Thoracic aorta (tissue), 2 donors: ENCODE measurements at places on chromosomes 7 and 10.

DNA sequence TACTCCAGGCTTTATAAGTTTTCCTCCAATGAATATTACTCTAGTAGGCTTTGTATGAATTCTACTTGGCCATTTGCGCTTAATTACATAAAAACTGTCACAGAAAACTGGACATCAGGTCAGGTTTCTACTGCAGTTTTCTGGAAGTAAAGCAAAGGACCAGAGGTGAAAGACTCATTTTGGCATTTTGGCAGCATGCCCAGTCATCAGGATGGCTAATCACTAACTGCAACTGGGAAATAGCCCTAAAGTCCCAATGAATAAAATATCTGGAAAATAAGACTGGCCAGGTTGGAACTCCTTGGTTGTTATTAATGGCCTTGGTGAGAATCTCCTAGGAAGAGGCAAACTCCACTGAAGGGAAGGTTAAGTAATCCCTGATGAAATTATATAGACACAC, 75.5 kb downstream of the COPG2 start:
- DNase-seq: no peak

- no peak for DNase-seq
Measured at GRCh38 chr7:134014935-134015334, 112.2 kb upstream of the LRGUK start.

- DNase-seq: no peak
Measured at GRCh38 chr7:90425376-90425775, 22.1 kb downstream of the CLDN12 start.

DNA sequence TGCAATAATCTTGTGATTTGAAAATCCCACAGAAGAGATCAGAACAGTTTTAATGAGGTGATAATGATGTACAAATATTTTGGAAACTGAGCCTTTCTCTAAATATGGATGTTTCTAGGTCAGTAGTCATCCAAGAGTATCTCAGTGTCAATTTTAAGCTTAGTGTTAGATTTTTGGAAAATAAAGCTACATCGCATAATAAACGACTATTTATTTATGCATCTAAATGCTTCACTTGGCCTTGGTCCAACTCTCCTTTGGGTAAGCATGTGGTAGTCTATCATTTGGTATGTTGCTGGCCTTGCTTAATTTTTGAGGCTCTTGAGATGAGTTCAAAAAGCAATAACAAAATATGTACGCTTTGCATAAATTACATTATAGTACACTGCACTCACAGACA, 5.4 kb upstream of the PPP1R9A start:
- DNase-seq: no peak

DNA sequence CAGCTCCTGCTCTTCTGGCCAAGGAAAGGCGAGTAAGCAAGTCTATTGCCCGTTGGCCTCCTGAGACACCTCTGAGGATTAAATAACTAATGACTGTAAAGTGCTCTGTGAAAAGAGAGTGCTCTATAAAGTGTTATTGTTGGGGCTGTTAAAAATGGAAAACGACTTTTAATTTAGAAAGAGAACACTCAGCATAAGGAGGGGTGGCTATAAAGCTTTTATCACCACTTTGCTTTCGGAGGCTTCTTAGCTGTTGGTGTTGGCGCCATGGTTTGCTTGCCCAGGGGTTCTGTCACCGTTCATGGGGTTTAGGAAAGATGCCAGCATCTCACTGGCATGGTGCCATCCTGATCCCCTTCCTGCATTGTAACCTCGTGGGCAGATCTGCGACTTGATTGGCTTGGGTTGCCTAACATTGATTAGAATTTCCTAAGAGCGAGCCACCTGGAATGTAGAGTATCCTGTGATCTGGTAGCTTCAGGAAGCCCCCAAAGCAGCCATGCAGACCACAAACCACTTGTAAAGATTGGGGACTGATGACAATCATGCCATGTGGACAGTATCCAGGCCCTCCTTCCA, 509.9 kb downstream of the LRMDA start:
- DNase-seq: no peak

GRCh38 chr10:120555842-120556532, 99.0 kb downstream of the PLPP4 start:
- no peak for DNase-seq

DNA sequence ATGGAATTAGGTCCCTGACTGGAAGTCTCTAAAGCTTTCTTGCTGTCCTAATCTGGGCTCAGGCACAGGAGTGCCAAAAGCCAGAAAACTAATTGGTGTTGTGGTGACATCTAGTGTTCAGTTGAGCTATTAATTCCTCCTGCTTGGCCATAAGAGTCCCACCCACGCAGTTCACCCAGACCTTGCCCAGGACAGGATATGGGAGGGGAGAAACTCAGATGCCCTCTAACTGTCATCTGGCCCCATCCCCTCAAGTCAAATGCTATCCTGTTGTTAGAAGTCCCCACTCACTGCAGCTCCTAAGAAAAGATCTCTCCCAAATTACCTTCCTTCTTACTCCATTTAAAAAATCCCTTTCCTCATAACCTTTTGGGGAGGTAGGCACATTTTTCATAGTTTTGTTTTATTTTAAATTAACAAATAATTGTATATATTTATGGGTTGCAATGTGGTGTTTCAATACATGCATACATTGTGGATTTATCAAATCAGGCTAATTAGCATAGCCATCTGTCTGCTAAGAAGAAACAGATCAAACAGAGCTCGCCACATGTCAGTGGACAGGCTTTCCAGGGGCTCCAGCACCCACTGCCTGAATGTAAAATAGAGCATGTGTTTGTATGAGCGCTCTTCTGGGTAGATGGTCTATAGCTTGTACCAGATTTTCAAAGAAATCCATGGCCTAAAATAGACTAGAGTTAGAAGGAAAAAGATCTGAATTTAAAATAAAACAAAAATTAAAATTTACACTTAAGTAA, 84.0 kb downstream of the GSAP start:
- DNase-seq: peak; percentile 60

GRCh38 chr10:132010483-132010882, 28.8 kb upstream of the BNIP3 start:
- DNase-seq: no peak

DNA sequence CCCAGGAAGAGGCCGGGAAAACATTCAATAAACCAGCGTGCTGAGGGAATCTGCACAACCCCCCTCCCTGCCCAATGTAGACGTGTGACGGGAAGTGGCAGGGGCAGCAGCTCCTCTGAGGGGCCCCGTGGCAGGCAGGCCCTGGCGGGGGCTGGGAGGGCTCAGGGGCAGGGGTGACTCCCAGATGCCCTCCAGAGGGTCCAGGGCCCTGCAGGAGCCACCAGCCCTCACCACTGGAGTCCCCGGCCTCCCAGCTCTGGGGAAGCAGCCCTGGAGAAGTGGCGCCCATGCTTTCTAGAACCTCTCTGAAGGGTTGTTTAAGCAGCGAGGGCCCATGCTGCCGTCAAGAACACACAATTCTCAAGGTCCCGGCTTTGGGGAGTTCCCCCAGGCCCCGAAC, 8.4 kb upstream of the GPER1 start:
- DNase-seq: no peak

DNA sequence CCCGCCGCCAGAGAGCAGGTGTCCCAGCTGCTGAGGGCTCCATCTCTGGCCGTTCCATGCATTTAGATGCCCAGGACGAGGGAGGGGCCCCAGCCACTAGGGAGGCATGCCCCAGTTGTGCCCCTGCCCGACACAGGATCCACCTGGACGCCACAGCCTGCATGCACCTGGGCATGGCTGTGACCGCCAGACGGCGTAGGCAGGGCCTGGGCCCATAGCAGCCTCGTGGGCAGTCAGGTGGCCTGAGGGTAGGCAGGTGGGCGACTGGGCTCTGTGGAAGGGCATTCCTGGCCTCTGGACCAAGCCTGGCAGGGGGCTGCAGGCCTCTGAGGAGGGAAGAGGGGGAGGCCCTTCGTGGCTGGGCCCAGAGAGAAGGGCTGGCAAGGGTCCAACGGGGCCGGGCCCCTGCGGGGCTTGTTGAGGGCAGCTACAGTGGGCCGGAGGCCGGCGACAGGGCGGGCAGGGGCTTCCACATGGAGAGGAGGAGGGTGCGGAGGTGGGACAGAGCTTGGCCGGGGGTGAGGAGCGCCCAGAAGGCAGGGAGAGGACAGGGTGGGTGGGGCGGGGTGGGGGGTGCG, 76.0 kb upstream of the NKX6-2 start:
- DNase-seq: no peak

GRCh38 chr7:113092762-113093161, 6.1 kb upstream of the GPR85 start:
- no peak for DNase-seq
